Right cardiac atrium (tissue), 5 donors: ENCODE measurements at places on chromosomes 2 and 18. TPM values are rescaled to one million over a fixed set of nuclear protein-coding genes. Genes with fewer than 3 reads are reported as not detected.
A peak's percentile ranks its signal among the peaks of the same experiment; 100 is the strongest.

The REG1B gene
- not detected for total RNA-seq

The POMC gene
- total RNA-seq, result 5.0 TPM

The CD207 gene
- total RNA-seq, result not detected

DNA sequence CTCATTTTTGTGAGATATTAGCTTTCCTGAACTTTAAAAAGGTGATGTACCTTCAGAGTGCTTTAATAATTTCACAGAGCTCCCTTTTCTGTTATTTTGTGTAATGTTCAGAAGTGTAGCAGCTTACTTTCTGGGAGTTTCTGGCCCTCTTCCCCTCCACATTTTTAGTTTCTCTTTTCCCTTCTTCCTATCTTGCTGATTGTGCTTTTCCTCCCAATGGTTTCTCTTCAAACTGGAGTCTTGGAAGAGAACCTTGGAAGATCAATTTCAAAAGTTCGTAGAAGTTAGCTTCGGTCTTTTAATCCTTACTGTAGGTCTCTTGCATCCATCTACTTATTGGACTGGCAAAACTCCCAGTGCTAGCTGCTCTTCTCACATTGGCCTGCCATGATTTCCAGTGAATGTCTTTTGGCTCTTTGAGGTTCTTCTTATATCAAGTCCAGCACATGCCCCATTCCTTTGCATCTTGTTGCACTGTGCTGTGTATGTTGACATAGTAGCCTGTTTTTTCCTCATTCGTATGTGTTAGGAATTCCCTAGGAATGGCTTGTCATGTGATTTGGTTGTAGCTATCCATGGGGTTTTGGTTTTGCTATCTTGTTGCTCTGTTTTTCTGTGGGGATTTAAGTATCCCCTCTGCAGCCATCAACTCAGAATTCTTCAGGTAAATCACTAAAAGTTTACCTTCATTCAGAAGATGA lies 7.8 kb downstream of the CCNT2 start:
- DNase-seq, result no peak

- peak; percentile 10 for DNase-seq
Observed at GRCh38 chr2:3280683-3281520, 96.7 kb downstream of the EIPR1 start.

DNA sequence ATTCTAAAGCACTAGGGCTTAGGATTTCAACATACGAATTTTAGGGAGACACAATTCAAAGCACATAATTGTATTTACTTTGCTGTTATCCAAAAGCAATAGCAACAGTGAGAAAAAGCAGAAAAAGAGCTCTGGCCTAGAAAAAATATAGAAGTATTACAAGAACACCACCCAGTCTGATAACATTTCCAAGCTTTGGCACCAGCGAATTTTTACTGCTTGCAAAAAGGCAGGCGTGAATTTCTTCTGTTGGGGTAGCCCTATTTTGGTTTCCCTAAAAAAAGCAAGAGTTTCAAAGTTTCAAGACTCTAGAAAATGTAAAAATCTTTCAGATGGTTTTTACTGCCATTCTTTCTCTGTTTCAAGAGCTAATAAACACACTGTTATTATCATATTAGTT lies 292.7 kb downstream of the DPP10 start:
- no peak for DNase-seq

- no peak for DNase-seq
Observed at GRCh38 chr2:96414161-96414710, 78.7 kb downstream of the NCAPH start.

DNA sequence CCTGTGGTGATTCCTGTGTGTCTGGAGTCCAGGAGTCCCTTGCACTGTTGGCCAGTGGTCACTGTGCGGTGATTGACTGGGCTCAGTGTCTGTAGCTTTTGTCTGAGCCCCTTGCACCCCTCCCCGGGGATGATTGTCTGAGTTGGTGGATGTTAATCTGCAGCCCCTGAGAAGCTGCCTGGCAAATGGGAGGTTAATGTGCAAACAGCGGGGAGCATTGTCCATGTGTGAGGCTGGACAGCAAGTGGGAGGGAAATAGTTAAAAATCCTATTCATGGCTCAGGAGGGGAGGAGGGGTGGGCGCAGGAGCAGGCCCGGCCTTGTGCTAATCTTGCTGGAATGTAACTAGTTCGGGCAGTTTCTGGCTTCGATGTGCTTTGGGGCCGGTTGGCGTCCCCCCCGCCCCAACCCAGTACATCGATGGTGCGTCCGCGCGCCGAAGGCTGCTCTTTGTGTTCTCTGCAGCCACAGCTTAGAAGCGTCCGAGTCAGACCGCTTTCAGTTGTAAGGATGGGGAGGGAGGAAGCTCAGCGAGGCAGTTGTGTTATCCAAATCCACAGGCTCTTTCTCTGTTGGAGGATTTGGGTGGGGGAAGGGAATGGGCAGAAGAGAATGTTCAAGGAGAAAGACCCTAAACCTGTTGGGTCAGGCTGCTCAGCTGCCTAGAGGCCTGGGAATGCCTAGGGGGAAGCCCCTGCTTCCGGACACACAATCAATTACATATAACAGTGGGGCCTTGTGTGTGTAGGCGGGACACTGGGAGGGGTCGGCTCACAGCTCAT lies 71.8 kb downstream of the TGOLN2 start:
- DNase-seq, result no peak

The TSPYL6 gene
- not detected for total RNA-seq

DNA sequence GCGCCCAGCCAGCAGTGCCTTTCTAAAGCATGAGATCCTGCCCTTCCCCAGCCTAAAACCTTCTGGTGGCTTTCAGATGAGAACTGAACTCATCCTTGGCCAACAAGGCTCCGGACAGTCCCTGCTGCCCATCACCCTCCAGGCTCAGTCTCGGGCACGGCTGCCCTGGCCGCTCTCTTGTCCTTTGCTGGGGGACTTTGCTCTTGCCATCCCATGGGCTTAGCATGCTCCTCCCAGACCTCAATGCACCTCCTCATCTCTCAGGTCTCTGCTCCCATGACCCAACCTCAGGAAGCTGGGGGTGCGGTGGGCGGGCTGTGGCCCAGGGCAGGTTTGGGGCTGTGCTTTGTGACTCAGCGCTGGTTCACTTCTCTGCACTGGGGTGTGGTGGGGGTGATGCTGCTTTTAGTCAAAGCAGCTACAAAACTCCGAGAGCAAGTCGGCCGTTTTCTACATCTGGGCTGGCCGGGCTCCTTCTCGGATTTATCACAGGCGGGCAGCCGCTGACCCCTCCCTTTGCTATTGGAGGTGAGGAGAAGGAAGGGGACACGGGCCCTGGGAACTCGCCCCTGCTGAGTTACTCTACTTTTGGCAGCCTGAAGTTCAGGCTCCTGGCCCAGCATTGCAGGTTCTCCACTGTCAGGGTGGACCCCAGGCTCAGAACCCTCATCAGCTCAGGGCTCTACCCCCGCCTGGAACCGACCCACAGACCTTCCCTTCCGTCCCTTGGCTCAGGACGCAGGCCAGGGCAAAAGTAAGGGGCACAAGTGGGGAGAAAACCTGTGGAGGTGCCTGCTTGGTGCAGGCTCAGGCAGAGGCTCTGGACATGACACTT lies 90.6 kb upstream of the TAF1B start:
- no peak for DNase-seq

GRCh38 chr2:233413046-233413445 lies 58.8 kb downstream of the DGKD start:
- DNase-seq, result no peak

- no peak for DNase-seq
Observed at GRCh38 chr2:14716319-14716718, 83.8 kb downstream of the LRATD1 start.

GRCh38 chr18:44824884-44825283 lies 144.2 kb downstream of the SETBP1 start:
- DNase-seq, result no peak

The ZCCHC2 gene
- total RNA-seq, result 21.7 TPM

The OSBPL6 gene
- 7.2 TPM for total RNA-seq

The TMEM163 gene
- total RNA-seq, result 6.8 TPM

- DNase-seq, result no peak
Observed at GRCh38 chr2:84938194-84938879, 32.6 kb upstream of the KCMF1 start.

GRCh38 chr2:16566701-16567100 lies 98.9 kb downstream of the CYRIA start:
- DNase-seq, result no peak

- DNase-seq, result peak; percentile 67
Observed at GRCh38 chr2:224157655-224158054, 118.6 kb upstream of the SERPINE2 start.

The TUBB8B gene
- not detected for total RNA-seq

DNA sequence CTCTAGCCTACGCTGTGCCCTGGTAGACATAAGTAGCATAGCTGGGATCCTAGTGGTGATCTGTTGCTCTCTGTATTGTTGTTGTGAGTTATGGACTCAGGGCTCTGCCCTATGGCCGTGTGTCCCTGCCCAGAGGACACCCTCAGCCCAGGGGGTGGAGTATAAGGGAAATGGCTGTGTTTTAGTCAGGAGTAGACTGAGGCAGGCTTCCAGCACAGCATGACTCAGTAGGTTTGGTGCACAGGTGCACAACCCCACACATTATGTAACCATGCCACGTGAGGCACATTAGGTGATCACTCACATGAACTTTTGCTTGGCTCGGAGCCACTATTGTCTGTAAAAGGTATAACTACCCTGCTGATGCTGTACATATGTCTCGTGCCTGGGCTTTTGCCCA lies 59.9 kb upstream of the PEX13 start:
- DNase-seq, result no peak

GRCh38 chr2:64404002-64404731 lies 49.8 kb upstream of the LGALSL start:
- peak; percentile 95 for DNase-seq

GRCh38 chr2:27992787-27993401 lies 102.4 kb downstream of the BABAM2 start:
- no peak for DNase-seq

The INHA gene
- 47.6 TPM for total RNA-seq

DNA sequence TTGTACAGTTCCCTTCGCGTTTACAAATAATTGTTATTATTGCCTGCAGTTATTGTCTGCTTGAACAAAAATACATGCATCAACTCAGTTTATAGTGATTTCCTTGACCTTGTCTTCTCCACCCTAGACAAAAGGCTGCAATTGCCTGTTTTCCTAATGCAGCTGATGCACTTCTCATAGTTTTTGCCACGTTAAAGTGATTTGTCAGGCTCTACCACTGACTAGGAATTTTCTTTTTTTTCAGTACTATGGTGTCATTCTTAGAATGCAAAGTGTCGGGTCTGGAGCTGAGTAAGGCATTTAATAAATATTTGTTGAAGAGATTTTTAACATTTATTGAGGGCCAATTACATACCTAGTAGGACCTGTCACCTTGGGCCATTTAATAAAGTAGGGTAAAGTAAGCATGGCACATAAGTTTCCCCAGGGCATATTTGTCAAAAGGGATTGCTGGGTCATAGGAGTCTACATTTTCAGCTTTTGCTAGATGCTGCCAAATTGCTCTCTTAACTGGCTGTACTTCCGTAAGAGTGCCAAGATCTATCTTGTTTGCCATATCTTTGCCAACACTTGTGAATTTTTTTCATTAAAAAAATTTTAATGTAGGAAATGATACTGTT lies 24.1 kb downstream of the ACSL3 start:
- DNase-seq, result no peak

DNA sequence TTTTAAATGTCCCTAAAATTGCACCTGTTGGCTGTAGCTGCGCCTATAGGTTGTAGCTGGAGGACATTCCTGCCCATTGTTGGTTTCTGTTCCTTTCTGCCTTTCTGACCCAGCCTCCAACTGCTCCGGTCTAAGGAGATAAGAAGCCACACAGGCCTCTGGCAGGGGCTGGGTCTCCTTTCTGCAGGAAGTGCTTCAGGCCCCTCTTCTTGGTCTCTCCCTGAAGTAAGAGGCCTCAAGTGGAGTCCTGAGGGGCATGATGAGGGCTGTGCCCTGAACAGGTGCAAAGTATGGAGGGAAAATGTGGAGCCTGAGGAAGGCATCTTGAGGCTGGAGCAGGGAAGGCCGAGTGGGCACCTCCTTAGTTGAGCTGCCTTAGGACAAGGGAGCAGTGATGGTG lies 10.4 kb upstream of the SFTPB start:
- DNase-seq, result no peak

- no peak for DNase-seq
Observed at GRCh38 chr2:48572816-48573215, 42.9 kb downstream of the STON1 start.

The XPO1 gene
- 70.2 TPM for total RNA-seq

GRCh38 chr2:145851730-145852129 lies 1331.8 kb upstream of the ZEB2 start:
- DNase-seq, result no peak

GRCh38 chr2:104745846-104746245 lies 108.1 kb upstream of the POU3F3 start:
- no peak for DNase-seq

- no peak for DNase-seq
Observed at GRCh38 chr2:210671065-210671464, 114.7 kb downstream of the CPS1 start.

- no peak for DNase-seq
Observed at GRCh38 chr18:31192086-31192776, 29.6 kb upstream of the DSC1 start.

The PPP4R3B gene
- total RNA-seq, result 34.1 TPM

DNA sequence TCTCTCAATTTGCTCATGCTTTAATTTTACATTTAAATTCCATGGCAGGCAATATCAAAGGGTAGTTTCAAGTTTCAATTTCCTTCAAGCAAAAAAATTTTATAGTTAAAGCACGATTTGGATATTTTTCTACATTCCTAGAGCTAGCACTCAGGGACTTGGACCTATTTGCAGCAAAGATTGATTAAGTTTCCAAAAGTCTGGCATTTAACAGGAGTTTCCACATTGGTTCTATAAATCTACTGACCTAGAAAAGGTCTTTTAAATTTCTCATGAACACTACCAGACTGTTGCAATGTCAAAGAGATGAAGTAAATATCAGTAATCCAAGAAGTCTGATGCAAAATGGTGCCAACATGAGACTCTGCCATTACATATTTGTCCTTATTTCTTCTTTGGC lies 253.7 kb upstream of the LINC00305 start:
- no peak for DNase-seq

- no peak for DNase-seq
Observed at GRCh38 chr18:77191071-77191751, 58.4 kb upstream of the GALR1 start.

The ADAM23 gene
- 56.0 TPM for total RNA-seq

GRCh38 chr2:29262681-29263260 lies 147.6 kb downstream of the CLIP4 start:
- no peak for DNase-seq

DNA sequence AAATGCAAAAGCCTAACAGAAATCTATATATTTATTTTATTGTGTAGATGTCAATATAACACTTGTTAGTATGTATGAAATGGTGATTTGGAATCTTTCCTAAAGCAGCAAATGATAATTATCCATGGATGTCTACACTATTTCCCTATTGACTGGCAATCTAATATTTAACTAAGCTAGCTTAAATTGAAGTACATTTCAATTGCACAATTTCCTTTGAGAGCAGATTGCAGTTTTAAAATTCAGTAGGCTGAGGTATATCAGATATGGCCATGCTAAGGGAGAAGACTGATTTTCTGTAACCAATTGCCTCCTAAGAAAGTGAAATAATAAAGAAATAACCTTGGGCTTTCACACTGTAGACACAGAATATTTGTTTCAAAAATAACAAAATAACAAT lies 90.1 kb upstream of the KCNJ3 start:
- DNase-seq, result no peak

DNA sequence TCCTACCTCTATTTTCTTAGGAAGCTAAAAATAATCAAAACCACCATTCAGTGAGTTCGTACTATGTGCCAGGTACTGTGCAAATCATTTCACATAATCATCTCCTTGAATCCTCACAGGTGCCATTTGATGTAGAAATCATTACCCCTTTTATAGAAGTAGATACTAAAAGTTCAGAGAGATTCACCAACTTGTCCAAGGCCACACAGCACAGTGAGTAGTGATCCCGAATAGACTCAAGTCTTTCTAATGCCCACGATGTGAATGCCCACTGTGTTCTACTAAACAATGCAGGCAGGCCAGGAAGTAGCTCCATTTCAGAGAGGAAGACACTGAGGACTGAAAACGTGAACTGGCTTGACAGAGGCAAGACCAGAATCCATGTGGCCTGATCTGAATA lies 68.8 kb downstream of the ANTXR1 start:
- DNase-seq, result no peak
